Stimulated activated CD4-positive, alpha-beta T cell treated with anti-CD3 and anti-CD28 coated beads, Interleukin-15, amount 100 ng/mL, for 24 hours (primary cell): ENCODE measurements at places on chromosomes 5 and 9.

DNA sequence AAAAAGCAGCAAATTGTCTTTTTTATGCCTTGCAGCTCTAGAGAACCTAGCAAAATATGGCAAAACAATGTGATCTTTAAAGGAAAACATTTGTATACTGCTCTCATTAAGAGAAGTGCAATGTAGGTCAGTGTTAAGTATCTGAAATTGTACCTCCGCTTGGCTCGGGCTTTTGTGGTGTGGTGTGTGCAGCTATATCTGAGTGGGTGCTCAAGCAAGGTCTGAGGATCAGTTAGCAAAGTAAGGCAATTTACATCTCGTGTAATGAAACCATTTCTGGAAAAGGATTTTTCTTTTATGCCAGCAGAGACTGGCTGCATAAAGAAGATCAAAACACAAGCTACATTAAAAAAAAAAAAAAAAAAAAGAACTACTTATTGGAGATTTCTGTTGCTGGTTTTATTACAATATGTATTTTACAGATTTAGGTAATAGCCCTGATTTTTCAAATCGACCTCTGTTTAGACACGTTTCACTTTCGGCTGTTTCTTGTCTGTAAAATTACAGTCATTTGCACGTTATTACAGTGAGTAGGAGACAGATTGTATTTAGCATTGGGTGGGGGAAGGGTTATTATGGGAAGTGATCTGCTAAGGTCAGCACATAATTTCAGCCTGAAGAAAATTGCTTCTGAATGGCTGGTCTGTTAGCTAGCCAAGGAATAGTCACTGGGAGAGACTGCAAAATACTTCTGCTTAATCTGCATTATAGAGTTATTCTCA lies 7.9 kb upstream of the ZNF608 start:
- DNase-seq, result no peak

- DNase-seq, result no peak
Measured at GRCh38 chr5:123207852-123208251, 118.8 kb downstream of the PRDM6 start.

- DNase-seq, result no peak
Measured at GRCh38 chr5:93930098-93930497, 188.7 kb upstream of the POU5F2 start.

DNA sequence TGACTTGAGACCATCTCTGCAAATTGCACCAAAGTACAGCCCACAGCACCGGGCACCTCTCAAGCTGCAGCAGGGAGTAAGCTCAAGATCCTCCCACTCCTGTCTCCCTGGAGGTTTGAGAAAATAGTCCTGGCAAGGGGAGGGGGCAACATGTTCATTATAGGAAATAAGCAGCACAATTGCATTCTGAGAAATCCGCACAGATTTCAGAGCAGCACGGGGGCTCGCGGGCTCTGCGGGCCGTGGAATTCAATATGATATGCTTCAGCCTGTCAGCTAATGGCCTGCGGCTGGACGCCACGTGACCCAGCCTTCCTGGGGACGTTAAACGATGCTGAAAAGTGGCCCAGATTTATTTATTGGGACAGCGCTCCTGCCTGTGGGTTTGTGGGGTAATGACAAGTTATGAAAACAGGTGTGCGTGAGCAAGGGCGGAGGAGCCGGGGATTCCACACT lies 156.4 kb downstream of the DAB2IP start:
- DNase-seq, result no peak

- DNase-seq, result no peak
Measured at GRCh38 chr9:126506361-126507317, 107.1 kb upstream of the LMX1B start.

DNA sequence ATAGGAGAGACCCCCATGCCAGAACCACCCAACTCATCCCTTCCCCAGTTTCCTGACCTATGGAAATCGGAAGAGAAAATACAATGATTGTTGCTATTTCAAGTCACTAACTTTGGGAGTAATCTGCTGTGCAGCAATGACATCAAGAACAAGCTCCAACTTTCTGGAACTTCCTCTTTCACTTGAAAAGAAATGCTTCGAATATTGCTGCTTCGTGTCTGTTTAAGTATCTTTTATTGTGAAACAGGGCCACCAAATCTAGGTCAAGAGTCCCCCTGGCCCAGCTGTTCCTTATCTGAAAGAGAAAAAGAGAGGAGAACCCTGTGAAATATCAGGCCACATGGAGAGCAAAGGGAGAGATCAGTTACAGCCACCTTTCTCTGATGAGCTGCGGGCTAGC lies 59.4 kb upstream of the DNAH5 start:
- no peak for DNase-seq

DNA sequence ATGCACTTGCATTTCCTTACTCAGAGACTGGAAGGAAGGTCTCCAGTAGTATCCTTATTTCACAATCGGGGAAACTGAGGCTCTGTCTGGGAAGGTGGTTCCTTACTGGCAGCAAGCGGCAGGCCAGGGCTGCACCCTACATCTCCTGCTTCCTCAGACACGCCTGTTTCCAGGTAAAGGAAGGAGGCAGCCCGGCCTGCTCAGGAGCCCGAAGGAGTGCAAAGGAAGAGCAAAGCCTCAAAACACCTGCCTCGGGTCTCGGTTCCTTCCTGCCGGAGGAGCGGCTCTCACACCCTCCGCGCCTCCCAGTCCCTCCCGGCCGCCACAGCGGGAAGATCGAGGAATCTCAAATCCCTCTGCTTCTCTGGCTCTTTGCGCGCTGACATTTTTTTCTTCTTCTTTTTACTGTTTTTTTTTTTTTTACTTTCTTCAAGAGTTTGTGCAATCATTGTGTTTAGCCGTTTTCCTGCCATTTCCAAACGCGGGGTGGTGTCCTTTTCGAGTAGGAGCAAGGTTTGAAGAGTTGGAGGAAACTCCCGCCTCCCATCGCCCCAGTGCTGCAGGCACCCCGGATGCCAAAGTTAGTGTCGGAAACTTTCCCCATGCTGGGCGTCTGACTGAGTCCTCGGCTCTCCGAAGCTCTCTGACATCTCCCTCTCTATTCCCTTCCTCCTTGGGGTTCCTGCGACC lies 1.0 kb downstream of the GGTA1 start:
- peak; percentile 22 for DNase-seq

DNA sequence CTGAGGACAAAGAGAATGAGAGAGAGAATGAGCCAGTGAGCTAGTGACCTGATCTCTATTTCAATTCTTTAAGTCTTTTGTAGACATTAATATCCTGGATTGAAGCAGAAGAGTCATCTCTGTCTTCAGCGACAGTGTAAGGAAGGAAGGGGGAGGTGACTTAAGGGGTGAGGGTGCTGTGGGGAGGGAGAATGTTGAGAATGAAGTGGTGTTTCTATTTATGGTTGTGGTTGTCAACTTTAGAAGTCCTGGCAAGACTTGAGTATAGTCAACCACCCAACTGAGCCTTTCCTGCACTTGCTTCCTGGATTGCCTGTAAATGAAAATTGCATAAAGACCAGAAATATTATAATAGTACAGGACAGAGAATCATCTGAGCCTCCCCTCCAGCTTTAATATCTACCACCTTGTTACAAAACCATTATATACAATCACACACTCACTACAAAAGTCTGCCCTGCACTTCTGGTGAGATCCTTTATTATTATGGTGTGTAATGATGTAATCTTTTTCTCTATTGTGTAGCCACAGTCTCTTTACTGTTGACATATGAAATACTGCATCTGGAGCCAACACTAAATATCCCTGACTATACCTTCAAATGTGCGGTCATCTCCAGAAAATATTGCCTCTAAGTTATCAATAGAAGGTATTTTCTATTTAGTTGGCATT lies 91.7 kb downstream of the NTRK2 start:
- DNase-seq, result no peak

GRCh38 chr5:80403782-80404181 lies 4.1 kb upstream of the ZFYVE16 start:
- DNase-seq, result no peak

DNA sequence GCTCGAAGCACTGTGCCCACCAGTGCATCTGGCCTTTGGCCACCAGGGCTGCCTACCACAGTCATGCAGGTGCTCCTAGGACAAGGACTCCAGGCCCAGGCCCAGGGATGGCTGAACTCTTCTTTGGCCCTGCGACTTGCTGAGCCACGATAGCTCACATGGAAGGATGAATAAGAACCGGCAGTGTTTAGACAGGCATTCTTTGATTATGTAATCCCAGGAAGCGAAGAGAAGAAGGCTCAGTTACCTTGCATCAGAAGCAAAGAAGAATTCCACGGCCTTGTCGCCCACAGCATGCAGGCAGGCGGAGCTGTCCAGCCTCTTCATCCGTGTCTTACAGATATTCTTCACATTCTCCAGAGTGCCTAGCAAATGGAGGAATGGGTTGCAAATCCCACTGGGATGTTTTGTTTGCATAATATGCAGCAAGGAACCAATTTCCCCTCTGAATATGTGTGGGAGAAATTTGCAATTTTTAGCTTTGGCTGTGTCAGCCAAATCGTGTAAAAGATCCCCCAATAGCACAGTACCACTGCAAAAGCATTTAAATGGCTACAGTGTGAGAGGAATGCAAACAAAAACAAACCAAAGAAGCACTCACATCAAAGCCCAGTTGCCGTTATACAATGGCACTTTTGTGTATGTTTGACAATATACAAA lies 29.1 kb downstream of the GFPT2 start:
- no peak for DNase-seq

DNA sequence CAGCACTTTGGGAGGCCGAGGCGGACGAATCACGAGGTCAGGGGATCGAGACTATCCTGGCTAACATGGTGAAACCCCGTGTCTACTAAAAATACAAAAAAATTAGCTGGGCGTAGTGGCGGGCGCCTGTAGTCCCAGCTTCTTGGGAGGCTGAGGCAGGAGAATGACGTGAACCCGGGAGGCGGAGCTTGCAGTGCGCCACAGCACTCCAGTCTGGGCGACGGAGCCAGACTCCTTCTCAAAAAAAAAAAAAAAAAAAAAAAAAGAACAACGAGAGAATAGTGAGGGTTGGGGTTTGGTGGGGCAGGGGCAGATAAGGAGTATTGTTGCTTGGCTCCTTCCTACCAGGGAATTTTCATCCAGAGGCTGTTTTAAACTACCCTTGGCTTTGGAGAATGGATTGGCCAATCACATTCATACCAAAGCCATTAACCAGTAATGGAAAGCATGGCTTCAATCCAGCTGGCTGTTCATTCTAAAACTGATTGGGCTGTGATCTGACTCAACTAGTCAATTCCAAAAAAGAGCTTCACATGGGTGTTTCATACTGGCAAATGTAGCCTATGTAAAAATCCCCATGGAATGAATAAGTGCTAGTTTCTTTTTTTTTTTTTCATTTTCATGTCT lies 64.4 kb downstream of the PLCXD3 start:
- DNase-seq, result no peak

DNA sequence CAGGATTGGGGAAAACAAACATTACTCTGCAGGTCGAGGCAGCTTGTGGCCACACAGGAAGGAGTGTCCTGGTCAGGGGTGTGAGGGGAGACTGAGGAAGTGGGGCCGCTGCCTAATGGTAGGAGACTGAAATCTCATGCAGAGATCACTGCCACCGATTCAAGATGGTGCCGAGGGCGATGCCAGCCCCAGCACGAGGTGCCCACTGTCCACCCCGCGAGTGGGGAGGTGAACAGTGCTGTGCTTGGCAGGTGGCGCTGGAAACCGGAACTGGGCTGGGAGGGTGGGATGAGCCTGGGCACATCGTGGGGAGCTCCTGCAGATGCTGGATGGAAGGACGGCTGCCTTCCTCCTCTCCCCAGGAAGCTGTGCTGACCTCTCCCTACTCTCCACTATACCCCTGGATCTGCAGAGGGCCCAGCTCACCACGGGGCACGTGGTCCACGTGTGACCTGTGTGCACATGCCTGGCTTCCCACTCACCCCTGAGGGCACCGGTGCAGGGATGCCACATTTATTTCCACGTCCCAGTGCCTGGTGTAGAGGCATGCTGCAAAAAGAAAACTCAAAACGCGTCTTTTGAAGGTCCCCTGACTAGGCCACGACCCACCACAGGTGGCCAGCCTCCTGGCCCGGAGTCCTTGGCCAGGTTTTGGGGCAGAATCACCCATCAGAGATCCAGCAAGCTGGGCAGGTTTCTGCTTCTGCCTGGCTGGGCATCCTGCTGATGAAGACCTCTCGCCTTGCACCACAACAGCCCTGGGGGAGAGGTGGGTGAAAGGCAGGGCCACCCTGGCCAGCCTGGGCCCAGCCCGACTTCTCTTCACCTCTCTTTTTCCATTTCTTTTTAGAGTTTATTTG lies 71.7 kb upstream of the FCN1 start:
- no peak for DNase-seq

GRCh38 chr5:151758430-151759241 lies at the start of gene ATOX1:
Gene ATOX1, minus strand, starts transcription at chr5:151758631. Its CDS starts 80 bp downstream, at chr5:151758551.
- DNase-seq, result peak; percentile 94

DNA sequence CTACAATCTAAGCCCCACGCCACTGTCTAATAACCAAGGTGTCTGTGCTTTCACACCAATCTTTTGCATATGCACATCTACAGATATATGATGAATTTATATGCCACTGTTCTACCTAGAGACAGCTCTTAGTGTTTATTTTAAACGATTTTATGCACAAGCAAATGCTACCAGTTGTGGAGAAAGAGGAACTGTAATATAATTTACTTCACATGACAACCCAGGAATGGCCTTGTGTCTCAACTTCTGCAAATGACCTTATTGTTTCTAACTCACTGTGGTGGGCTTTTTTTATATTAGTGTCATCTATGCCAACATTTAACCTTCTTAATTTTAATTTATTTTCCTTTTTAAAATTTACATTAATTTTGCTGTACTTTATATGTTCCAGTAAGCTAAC lies 531.1 kb upstream of the TLE4 start:
- no peak for DNase-seq

GRCh38 chr5:39211773-39212172 lies 7.6 kb downstream of the FYB1 start:
- peak; percentile 34 for DNase-seq

- DNase-seq, result peak; percentile 53
Measured at GRCh38 chr9:133709015-133709611, 29.0 kb downstream of the SARDH start.

GRCh38 chr5:19018822-19019221 lies 969.2 kb downstream of the CDH18 start:
- no peak for DNase-seq

DNA sequence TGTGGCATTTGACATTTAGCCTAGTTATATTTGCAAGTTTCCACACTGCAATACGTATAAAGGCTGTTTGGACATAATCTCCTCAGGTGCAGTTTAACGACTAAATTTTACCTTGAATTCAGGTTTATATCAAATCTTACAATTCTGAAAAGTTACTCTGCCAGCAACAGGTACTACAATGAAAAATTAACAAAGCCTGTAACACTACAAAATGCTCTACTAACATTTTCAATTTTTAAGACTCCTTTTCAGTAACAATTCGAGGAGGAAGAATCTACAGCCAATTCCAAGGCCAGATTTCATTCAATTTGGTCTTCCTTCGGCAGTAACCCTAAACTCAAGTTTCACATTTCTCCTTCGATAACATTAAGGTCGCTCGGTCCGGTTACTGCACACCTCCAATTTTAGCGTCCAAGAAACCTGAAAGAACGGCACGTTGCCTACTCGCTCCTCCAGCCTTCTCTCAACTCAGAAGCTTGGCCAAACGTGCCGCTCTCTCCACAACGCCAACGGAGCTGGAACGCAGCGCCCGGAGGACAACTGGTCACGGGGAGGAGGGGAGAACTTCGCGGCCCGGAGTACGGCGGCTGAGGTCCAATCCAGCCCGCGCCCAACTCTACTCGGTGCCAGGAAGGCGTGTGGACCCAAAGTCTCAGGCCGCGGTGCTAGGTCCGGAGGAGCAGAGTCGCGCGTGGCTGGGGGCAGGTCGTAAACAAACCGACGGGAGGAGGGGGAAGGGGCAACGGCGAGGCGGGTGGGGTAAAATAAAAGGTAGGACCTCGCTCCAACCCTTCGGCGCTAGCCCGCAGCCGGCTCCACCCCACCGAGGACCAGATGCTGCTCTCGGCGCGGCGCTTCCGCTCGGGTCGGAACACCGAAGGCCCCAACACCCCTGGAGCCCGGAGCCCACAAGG lies 681 bp downstream of the FNIP1 start:
- peak; percentile 54 for DNase-seq

- no peak for DNase-seq
Measured at GRCh38 chr5:72654231-72654630, 147.0 kb upstream of the ZNF366 start.
